Fibroblast of the conjunctiva (primary cell): ENCODE measurements at places on chromosomes 16 and 17.

DNA sequence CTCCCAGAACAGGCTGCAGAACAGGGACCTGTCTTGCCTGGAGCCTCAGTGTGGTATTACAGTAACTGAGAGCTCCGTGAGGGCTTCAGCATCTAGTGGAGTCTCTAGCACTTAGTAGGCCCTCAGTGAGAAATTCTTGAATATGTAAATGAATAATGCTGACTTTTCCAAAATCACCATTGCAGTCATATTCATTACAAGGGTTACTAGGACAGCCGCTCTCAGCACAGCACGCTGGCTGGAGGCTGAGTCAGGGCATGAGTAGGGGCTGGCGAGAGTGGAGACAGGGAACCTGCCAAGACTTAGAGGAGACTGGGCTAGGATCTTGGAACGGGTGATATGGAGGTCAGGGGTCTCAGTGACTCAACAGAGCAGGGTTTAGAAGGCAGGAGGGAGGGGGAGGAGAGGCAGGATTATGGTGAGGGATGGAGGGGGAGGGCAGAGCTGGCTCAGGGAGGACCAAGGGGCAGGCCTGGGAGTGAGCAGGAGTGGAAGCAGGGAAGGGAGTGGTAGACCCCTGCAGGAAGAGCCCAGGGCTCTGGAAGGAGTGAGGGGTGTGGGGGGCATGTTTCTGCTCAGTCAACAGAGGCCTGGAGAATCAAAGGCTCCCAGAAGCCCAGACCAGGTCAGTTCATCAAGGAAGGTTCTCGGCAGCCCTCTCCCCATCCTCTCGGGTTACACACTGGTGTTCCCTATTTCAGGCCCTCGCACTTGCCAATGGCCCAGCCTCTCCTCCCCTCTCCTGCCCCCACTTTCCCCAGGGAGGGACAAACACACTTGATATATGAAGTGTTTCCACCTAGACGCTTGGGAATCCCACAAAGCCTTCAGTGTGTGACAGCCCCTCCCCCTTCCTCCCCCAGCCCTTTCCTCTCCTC, 42.3 kb downstream of the FZD2 start:
- DNase-seq, result peak; percentile 98

- no peak for DNase-seq
Measured at GRCh38 chr17:16488186-16488967, 3.6 kb downstream of the LRRC75A start.

- DNase-seq, result peak; percentile 91
Measured at GRCh38 chr16:21599122-21600030, at the start of gene METTL9. Gene METTL9, plus strand, starts transcription at chr16:21599577. Its CDS starts 157 bp downstream, at chr16:21599734.

DNA sequence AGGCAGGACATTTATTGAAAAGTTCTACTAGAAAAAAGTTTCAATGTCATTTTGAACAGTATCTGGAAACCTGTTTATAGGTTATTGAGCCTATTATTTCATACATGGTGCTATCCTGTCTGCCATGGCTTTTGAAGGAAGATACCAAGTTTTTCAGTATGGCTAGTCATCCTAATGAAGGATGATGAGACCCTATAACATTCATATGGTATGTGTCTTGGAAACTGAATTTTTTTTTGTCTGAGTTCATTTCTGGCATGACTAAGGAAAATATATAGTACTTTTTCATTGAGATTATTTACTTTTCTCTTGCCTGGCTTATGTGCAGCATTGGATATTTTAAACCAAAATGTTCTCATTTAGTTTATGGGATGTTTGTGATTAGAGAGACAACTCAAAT, 30.2 kb downstream of the CLTC start:
- no peak for DNase-seq

DNA sequence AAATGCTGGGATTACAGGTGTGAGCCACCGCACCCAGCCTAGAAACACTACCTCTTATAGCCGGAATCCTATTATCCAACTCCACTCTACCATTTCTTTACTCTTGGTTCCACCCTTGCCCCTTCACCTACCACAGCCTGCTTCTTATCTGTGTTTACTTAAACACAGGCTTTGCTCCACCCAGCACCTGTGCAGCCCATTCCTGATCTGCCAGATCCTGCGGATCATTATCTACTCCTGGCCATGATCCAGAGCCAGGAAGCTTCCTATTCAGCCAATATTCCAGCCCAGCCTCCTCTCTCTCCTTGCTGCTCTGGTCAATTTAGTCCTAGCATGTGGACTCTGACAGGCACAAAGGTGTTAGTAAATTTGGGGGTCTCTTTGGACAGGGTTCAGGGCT, 98.8 kb upstream of the MED13 start:
- no peak for DNase-seq

DNA sequence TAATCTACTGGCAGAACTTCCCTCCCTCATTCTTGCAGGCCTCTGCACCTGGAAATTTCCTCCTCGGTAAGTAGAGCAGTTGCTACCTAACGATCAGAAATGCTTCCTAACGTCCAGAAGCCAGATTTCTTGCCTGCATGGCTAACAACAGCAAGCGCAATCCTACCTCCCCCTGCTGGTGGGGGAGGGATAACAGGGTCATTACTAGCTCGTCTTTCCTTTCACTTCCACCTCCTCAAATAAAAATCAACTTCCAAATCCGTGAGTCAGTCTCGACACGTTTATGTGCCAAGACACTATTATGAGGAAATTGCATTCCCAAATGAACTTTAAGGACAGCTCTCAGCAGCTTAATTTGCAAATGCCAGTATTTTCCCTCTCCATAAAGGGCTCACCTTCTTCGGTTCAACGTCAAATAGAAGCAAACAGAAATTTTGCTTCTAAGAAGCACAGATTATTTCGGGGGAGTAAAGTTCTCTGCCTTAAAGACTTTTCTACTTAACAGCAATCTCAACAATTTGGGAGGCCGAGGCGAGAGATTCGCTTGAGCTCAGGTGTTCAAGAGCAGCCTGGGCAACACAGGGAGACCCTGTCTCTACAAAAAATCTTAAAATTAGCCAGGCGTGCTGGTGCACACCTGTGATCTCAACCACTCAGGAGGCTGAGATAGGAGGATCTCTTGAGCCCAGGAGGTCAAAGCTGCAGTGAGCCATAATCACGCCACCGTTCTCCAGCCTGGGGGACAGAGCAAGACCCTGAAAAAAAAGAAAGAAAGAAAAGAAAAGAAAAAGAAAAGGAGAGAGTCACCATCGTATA, 188.6 kb upstream of the PSMD7 start:
- DNase-seq, result peak; percentile 6

DNA sequence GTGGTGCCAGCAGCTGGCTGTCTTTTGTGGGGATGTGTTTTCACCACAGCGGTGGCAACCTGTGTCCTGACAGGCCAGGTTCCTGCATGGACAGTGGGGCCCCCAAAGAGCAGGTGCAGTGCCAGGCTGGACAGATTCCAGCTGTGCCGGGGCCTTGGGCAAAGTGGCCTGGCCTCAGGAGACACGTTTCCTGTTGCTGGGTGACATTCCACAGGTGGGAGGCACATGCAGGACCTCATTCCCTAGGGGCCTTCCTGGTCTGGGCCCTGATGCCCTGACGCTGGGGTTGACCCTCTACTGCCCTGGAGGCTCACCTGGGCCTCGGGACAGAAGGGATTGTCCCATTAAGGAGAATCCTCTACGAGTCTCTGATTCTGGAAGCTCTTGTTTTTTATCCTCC, 182.4 kb downstream of the RAB11FIP4 start:
- no peak for DNase-seq

DNA sequence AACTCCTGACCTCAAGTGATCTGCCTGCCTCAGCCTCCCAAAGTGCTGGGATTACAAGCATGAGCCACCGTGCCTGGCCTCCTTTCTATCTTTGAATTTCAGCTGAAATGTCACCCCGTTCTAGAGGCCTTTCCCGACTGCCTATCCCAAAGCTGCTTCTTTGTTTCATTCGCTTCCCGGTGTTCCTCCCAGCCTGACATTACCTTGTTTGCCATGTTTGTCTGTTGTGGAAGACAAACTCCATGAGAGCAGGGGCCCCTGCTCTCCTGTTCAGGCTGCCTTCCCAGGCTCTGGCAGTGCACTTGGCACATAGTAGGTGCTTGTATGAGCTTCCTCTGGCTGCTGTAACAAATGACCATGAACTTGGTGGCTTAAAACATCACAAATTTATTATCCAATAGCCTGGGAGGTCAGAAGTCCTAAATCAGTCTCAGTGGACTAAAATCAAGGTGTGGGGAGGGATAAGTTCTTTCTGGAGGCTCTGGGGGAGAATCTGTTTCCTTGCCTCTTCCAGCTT, 2.6 kb upstream of the CCL22 start:
- no peak for DNase-seq

- DNase-seq, result no peak
Measured at GRCh38 chr17:51650202-51650601, 389.9 kb downstream of the UTP18 start.

DNA sequence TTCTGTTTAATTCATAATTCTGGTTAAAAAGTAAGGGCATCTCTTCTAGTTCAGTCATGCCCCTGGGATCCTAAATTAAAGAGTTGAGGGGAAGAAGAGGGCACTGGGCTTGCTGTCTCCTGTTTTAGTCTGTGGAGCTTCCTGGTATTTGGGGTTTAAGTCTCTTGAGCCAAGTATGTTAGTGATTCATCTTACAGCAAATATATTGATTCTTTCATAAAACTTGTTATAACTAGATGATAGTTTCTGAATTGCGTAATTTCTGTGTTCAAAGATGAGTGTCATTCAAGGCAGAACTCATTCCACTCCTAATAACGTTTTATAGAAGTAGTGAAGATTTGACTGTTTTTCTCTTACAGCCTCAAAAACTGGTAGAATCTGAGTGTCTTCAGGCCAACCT, 1.7 kb downstream of the TXNDC17 start:
- DNase-seq, result no peak

GRCh38 chr16:81243942-81244341, 5.5 kb downstream of the BCO1 start:
- DNase-seq, result no peak

- peak; percentile 24 for DNase-seq
Measured at GRCh38 chr17:48351911-48352332, 78.1 kb downstream of the SKAP1 start.

DNA sequence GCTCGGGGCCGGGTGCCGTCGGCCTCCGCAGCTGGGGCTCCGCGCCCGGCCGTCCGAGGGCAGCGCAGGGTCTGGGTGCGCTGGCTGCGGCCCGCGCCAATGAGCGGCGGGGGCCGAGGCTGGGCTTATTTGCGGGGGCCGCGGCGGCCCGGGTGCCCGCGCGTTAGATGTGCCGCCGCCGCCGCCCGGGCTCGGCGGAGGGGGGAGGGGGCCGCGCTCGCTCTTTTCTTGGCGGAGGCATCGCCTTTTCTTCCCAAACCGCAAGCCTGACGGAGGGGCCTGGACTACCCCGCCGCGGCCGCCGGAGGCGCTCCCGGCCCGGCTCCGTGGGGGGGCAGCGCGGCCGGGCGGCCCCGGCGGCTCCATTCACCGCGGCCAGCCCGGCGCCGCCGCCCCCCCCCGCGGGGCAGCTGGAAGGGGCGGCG, at the start of gene NOTUM:
TSS of gene NOTUM (minus strand) at position 101 of the 425 bp plus-strand sequence. CDS start 278 bp downstream, outside the sequence.
- DNase-seq, result no peak

- no peak for DNase-seq
Measured at GRCh38 chr17:59149841-59150511, 5.0 kb downstream of the SKA2 start.

DNA sequence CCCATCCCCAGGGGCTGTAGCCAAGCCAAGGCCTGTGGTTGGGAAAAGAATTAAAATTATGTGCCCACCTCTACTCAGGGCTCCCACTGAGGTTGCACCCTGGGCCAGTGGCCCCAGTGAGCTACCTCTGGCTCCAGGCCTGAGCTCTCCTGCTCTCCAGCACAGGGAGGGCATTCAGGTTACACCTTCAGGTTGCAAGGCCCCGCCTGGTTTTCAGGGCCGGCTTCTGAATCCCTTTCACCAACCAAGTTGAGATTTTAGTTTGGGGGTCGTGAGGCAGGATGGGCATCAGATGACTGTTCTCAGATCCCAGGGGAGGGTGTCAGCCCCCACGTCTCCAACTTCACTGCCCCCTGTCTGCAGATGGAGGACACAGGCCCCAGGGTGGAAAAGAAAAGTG, 8.0 kb upstream of the KATNB1 start:
- DNase-seq, result no peak

DNA sequence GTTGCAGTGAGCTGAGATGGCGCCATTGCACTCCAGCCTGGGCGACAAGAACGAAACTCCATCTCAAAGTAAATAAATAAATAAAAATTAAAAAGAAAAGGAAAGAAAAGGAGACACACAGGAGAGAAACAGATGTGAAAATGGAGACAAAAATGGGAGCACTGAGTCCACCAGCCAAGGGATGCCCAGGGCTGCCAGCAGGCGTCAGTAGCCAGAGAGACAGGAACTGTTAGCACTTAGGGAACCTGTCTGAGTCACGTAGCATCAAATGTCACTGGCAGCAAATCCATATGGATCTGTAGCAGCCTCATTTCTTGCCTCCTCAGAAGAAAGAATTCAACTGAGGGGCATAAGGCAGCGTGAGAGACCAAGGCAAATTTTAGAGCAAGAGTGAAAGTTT, 79.7 kb downstream of the CYLD start:
- DNase-seq, result no peak

DNA sequence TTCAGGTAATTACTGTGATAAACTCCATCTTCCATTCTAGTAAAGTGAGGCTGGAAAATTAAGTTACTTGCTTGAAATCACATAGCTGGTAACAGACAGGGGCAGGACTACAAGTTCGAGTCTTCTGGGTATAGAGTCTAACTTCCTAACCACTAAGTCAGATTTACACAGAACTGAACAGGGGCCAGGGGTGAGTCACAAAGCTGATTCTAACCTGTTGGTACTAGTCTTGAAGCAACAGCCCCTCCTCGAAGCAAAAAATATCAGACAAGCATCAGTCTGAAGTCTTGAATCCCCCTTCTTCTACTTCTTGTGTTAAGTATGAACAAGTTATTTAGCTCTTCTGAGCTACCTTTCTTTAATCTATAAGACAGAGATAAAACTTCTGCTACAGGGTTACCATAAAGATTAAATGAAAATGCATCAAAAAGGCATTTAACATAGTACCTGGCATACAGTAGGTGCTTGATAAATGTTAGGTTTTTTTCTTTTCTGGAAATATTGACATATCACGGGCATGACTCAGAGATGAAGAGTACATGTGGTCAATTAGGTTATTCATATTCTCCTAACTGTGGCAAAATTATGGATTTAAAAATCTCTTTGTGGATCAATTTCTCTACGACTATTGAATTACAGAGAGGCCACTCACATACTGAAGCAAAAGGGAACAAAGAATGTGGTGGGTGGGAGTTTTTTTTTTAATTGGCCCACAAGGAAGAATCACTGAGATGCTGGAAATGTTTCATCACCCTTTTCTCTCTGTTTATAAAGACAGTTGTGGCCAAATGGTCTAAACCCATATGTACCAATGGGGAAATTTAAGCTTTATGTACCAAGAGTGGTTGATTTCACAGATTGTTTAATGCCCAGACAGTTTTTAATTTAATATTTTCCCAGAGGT, 266.9 kb upstream of the DYNLRB2 start:
- peak; percentile 23 for DNase-seq

- no peak for DNase-seq
Measured at GRCh38 chr17:74646231-74646630, 22.7 kb upstream of the CD300E start.

DNA sequence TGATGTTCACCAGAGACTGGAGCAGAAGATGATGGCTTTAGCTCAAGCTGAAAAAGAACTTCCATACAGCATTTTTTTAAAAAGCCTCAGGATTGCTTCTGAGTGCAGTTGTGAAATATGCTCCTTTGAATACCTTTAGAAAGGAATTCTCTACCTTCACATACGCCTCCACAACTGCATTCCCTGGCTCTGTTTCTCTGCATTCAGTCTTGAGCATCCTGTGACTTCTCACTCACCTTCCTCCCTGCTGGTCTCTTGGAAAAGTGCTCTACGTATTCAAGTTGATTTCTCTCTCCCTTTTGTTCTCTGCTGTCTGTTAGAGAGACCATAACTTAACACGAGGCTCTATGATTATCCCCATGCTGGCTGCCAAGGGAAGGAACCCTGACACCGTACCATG, 34.5 kb downstream of the HS3ST2 start:
- DNase-seq, result no peak
